ENCODE measurements at places on chromosomes 1 and 21. TPM values are rescaled to one million over a fixed set of nuclear protein-coding genes. Genes with fewer than 3 reads are reported as not detected.

The SUSD4 gene
- 3.2 TPM for total RNA-seq

The FCAMR gene
- not detected for total RNA-seq

The MAP3K7CL gene
- 1.7 TPM for total RNA-seq

The SLC5A9 gene
- not detected for total RNA-seq

The G0S2 gene
- 105 TPM for total RNA-seq

The ASCL5 gene
- total RNA-seq: not detected

The ATP1A4 gene
- total RNA-seq: not detected

The MXRA8 gene
- total RNA-seq: 4.9 TPM

The OR2L2 gene
- not detected for total RNA-seq

The LAMB3 gene
- 652 TPM for total RNA-seq

The TRIM67 gene
- not detected for total RNA-seq

The FCRL5 gene
- total RNA-seq: not detected

The B4GALT2 gene
- 86.7 TPM for total RNA-seq

The RIIAD1 gene
- total RNA-seq: not detected

The CYP4A11 gene
- not detected for total RNA-seq

The ARMH1 gene
- total RNA-seq: not detected

The CFAP107 gene
- not detected for total RNA-seq

The OR2AK2 gene
- total RNA-seq: not detected

The PLPPR4 gene
- total RNA-seq: not detected

The GPA33 gene
- not detected for total RNA-seq

The MYOG gene
- total RNA-seq: not detected

The CHI3L2 gene
- total RNA-seq: not detected

The SH3BGR gene
- 1.7 TPM for total RNA-seq

The CR1L gene
- total RNA-seq: not detected

The TEX38 gene
- not detected for total RNA-seq

Measured in airway epithelial cell (primary cell).